ENCODE measurements at places on chromosomes 12 and 14. TPM values are rescaled to one million over a fixed set of nuclear protein-coding genes. Genes with fewer than 3 reads are reported as not detected.

B4GALNT3 gene
- not detected for total RNA-seq

PLEKHD1 gene
- total RNA-seq: not detected

BATF gene
- not detected for total RNA-seq

ACVRL1 gene
- 14.7 TPM for total RNA-seq

MSRB3 gene
- 138 TPM for total RNA-seq

MANSC1 gene
- 8.1 TPM for total RNA-seq

PRPH gene
- not detected for total RNA-seq

GALNT8 gene
- not detected for total RNA-seq

TNFAIP2 gene
- 37.1 TPM for total RNA-seq

MYF5 gene
- total RNA-seq: not detected

GRIP1 gene
- 0.60 TPM for total RNA-seq

NXPH4 gene
- total RNA-seq: 4.0 TPM

OR8S1 gene
- total RNA-seq: not detected

ADCY6 gene
- total RNA-seq: 21.7 TPM

KLRC4 gene
- total RNA-seq: not detected

RTL1 gene
- not detected for total RNA-seq

AKAP6 gene
- 8.6 TPM for total RNA-seq

EIF2S1 gene
- total RNA-seq: 173 TPM

CFAP54 gene
- total RNA-seq: 0.40 TPM

RFX4 gene
- total RNA-seq: not detected

RTN1 gene
- not detected for total RNA-seq

SPSB2 gene
- 13.5 TPM for total RNA-seq

GPR84 gene
- not detected for total RNA-seq

MUCL1 gene
- total RNA-seq: not detected

Measured in HFFc6 (cell line).